A673 (cell line): ENCODE measurements at places on chromosomes 4 and X. TPM values are rescaled to one million over a fixed set of nuclear protein-coding genes. Genes with fewer than 3 reads are reported as not detected.

- no peak overlapping the region for H3K4me3 ChIP-seq
- no peaks in the 10 kb centered on the region for H3K4me1 ChIP-seq
- no peak overlapping the region for H3K27ac ChIP-seq
- no peaks in the 10 kb centered on the region for H3K36me3 ChIP-seq
Observed at GRCh38 chrX:39504850-39505259, 592.9 kb downstream of the BCOR start.

Gene CDX4
- not detected in 2 replicates for total RNA-seq

Gene USP17L27
- not detected in 2 replicates for total RNA-seq

GRCh38 chrX:809081-809480, 178.5 kb downstream of the SHOX start:
- no peaks in the 10 kb centered on the region for H3K27me3 ChIP-seq
- no peaks in the 10 kb centered on the region for H3K36me3 ChIP-seq
- H3K27ac ChIP-seq, result no peak overlapping the region
- H3K4me3 ChIP-seq, result no peak overlapping the region
- no peaks in the 10 kb centered on the region for H3K4me1 ChIP-seq

GRCh38 chr4:186826846-186827533, 103.3 kb upstream of the FAT1 start:
- no peak for DNase-seq
- no peaks in the 10 kb centered on the region for H3K36me3 ChIP-seq
- no peak overlapping the region for H3K27ac ChIP-seq
- no peak overlapping the region for H3K4me3 ChIP-seq
- H3K4me1 ChIP-seq, result peaks cover 5% of the 10 kb centered on the region

GRCh38 chr4:66197451-66197850, 527.2 kb upstream of the EPHA5 start:
- H3K4me1 ChIP-seq, result no peaks in the 10 kb centered on the region
- H3K27ac ChIP-seq, result no peak overlapping the region
- H3K4me3 ChIP-seq, result no peak overlapping the region
- DNase-seq, result no peak
- no peaks in the 10 kb centered on the region for H3K36me3 ChIP-seq

- no peak for DNase-seq
- no peaks in the 10 kb centered on the region for H3K27me3 ChIP-seq
- H3K27ac ChIP-seq, result no peak overlapping the region
Observed at GRCh38 chr4:83510442-83510841, 25.5 kb upstream of the GPAT3 start.

Gene CSAG1
- not detected in 2 replicates for total RNA-seq

Gene GABRG1
- not detected in 2 replicates for total RNA-seq

DNA sequence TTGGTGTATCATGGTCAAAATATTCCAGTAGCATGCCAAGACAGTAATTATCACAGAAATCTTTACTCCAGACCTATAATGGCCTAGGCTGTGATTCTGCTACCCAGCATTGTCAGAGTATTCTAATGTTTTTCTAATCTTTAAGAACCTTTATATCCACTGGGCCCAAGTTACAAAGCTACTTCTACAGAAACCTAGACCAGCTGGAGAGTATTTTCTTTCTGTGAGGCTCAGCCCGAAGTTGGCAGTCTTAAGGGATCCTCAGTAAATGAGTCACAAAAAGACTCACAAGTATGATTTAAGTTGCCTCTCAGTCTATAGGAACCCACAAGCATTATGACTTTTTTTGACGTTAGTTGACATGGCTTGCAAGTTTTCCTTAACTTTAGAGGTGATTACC, 638.5 kb upstream of the FAM241A start:
- no peaks in the 10 kb centered on the region for H3K27me3 ChIP-seq
- no peak overlapping the region for H3K27ac ChIP-seq
- no peaks in the 10 kb centered on the region for H3K4me1 ChIP-seq
- no peaks in the 10 kb centered on the region for H3K36me3 ChIP-seq

DNA sequence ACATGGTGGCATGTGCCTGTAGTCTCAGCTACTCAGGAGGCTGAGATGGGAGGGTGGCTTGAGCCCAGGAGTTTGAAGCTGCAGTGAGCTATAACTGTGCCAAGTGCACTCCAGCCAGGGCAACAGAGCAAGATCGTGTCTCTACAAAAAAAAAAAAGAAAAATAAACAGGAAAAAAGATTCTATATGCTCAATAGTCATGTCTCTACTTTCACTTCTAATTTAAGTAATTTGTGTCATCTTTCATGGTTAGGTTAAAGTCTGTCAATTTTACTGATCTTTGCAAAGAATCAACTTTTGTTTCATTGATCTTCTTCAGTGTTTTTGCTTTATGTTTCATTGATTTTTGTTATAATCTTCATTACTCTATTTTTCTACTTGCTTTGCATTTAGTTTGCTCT, 106.2 kb upstream of the MAB21L2 start:
- H3K4me3 ChIP-seq, result no peak overlapping the region
- no peak overlapping the region for H3K27ac ChIP-seq
- H3K4me1 ChIP-seq, result no peaks in the 10 kb centered on the region
- H3K36me3 ChIP-seq, result no peaks in the 10 kb centered on the region
- DNase-seq, result no peak

Gene NPY2R
- not detected in 2 replicates for total RNA-seq

GRCh38 chrX:108165383-108166111, 74.0 kb downstream of the ATG4A start:
- DNase-seq, result peak; percentile 38
- H3K36me3 ChIP-seq, result no peaks in the 10 kb centered on the region
- no peaks in the 10 kb centered on the region for H3K4me1 ChIP-seq

DNA sequence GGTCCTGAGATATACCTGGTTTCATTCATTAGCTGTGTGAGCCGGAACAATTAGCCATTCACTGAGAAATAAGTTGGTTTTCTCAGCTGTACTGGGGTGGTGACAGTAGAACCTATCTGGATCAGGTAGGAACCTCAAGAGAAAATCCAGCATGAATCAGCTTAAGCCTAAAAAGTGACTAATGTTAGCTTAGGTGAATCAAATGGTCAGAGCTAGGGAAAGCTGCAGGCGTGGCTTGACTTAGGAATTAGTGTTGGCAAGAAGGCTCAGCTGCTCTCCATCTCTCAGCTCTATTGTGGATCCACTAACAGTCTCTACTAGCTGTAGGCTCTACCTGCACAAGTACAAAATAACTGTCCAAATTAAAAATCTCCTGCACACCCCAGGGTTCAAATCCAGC, 1025.5 kb downstream of the RAB28 start:
- DNase-seq, result no peak
- no peaks in the 10 kb centered on the region for H3K36me3 ChIP-seq
- no peaks in the 10 kb centered on the region for H3K27me3 ChIP-seq
- no peak overlapping the region for H3K4me3 ChIP-seq

- H3K4me3 ChIP-seq, result no peak overlapping the region
- H3K36me3 ChIP-seq, result no peaks in the 10 kb centered on the region
- no peaks in the 10 kb centered on the region for H3K4me1 ChIP-seq
- no peak overlapping the region for H3K27ac ChIP-seq
- peak; percentile 24 for DNase-seq
Observed at GRCh38 chrX:124300405-124300804, 32.1 kb upstream of the TEX13D start.

DNA sequence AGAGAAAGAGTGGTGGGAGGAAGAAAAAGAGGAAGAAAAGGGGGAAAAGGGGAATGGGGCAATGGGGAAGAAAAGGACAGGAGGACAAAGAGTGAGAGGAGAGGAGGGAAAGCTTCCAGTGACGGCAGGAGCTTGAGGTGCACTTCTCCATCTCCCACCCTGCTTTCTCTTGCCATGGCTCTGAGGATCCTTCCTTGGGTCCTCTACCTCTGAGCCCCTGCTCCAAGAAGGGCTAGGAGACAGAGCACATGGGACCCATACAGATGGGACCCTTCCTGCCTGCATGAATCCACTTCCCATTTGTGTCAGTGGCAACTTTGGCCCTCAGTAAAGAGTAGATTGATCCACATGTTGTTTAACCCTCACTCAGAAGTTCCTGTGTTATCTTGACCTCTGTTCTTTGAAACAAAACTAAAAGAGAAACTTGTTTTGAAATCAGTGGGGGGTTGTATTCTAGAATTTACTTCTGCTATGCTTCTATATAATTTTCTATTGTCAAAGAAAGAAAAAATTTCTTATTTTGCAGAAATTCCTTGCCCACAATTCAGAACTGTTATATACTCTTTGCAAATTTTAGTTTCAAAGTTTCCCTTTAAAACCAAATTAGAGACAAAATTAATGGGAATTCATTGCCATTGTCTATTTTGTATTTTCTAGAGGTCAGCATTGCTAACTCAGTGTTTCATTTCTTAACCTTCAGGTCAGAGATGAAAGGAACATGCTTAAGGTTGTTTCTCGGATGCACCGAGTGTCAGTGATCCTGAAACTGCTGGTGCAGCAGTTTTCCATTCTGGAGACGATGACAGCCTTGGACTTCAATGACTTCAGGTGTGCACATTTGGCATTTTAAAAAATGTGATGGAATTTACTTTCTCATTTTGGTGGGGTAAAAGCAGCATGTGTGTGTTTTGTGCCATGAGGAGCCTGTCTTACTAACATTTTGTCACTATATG, 5.0 kb downstream of the TDO2 start:
- peaks cover 10% of the 10 kb centered on the region for H3K4me1 ChIP-seq
- H3K4me3 ChIP-seq, result no peak overlapping the region
- no peak for DNase-seq

GRCh38 chr4:185304944-185305690, 90.6 kb downstream of the LRP2BP start:
- H3K27me3 ChIP-seq, result no peaks in the 10 kb centered on the region
- no peak overlapping the region for H3K4me3 ChIP-seq
- H3K4me1 ChIP-seq, result no peaks in the 10 kb centered on the region
- H3K27ac ChIP-seq, result no peak overlapping the region

DNA sequence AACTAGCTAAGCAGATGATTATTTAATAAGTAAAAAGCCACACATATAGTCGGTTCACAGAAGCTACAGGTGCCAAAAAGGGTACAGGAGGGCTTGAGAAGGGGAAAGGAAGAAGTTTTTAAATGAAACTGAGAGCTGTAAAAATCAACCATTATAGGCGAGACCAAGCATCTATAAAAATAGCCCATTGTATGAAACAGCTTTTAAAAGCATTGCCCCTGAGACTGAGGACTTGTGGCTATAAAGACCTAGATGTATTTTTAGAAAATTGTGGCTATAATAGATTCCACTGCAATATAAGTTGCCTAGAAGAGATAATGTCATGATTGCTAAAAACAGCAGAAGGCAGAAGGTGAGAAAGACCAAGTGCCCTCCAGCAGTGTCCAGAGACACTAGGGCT, 15.0 kb upstream of the TTC29 start:
- H3K27me3 ChIP-seq, result no peaks in the 10 kb centered on the region
- no peak overlapping the region for H3K4me3 ChIP-seq
- DNase-seq, result no peak
- no peak overlapping the region for H3K27ac ChIP-seq
- no peaks in the 10 kb centered on the region for H3K4me1 ChIP-seq

DNA sequence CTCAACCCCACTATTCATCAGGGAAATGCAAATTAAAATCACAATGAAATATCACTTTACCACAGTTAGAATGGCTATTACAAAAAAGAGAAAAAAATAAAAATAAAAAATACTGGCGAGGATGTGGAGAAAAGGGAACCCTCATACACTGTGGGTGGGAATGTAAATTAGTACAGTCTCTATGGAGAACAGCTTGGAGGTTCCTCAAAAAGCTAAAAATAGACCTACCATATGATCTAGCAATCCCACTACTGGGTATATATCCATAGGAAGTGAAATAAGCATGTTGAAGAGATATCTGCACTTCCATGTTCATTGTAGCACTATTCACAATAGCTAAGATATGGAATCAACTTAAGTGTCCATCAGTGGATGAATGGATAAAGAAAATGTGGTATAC, 50.5 kb upstream of the PAGE1 start:
- no peak overlapping the region for H3K27ac ChIP-seq
- peaks cover 11% of the 10 kb centered on the region for H3K27me3 ChIP-seq
- H3K36me3 ChIP-seq, result no peaks in the 10 kb centered on the region
- no peak for DNase-seq
- H3K4me1 ChIP-seq, result no peaks in the 10 kb centered on the region
- H3K4me3 ChIP-seq, result no peak overlapping the region

- no peak overlapping the region for H3K4me3 ChIP-seq
- no peaks in the 10 kb centered on the region for H3K27me3 ChIP-seq
- H3K27ac ChIP-seq, result no peak overlapping the region
- H3K36me3 ChIP-seq, result no peaks in the 10 kb centered on the region
- DNase-seq, result no peak
Observed at GRCh38 chr4:89175611-89176010, 64.3 kb downstream of the TIGD2 start.

DNA sequence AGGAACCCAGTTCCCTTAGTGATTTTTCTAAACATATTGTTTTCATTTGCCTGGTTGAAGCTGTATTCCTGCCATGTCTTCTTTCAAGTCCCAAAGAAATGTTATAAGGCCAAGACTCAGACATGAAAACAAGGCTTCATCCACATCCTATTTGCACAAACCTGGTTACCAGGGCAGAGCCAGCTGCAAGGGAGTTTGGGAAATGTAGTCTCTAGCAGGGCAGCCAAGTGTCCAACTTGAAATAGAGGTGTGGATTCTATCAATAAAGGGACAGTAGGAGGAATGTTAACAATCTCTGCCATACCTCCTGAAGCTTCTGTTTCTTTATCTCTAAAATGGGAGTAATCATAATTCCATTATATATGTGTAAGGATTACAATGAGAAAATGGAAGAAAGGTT, 56.6 kb downstream of the INTS12 start:
- H3K36me3 ChIP-seq, result no peaks in the 10 kb centered on the region
- H3K27ac ChIP-seq, result no peak overlapping the region
- H3K27me3 ChIP-seq, result no peaks in the 10 kb centered on the region
- H3K4me1 ChIP-seq, result no peaks in the 10 kb centered on the region

Gene MAPK10
- total RNA-seq, result 6.3 and 6.8 TPM in 2 replicates

- no peak overlapping the region for H3K27ac ChIP-seq
- DNase-seq, result no peak
- H3K4me3 ChIP-seq, result no peak overlapping the region
- no peaks in the 10 kb centered on the region for H3K4me1 ChIP-seq
Observed at GRCh38 chr4:63620271-63620670, 789.0 kb downstream of the TECRL start.

Gene ENPP6
- total RNA-seq, result not detected in 2 replicates

Gene AFF2
- not detected in 2 replicates for total RNA-seq

DNA sequence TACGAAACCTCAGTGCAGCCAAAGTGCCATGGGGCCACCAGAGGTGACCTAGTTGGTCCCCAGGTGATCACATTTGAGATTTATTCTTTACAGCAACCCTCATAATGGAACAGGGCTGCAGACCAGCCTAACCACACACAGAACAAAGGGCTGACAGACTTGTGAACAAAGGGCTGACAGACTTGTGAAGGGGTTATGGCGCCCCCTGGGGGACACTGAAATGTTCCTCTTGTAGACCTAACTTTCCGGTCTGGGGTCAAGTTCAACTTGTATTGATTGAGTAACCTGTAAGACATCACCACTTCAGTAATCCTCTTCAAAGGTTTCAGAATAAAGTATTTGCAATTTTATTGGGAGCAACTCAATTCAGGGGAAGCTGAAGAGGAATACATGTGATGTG, 175.9 kb upstream of the RPS6KA3 start:
- no peak overlapping the region for H3K4me3 ChIP-seq
- H3K27ac ChIP-seq, result no peak overlapping the region
- peak; percentile 85 for DNase-seq
